ENCODE measurements at places on chromosomes 2 and 18.

GRCh38 chr2:123746006-123746405 lies 279.1 kb upstream of the CNTNAP5 start:
- DNase-seq, result no peak

- no peak for DNase-seq
These were observed 66.3 kb downstream of the TANC1 start for GRCh38 chr2:159034713-159035112.

DNA sequence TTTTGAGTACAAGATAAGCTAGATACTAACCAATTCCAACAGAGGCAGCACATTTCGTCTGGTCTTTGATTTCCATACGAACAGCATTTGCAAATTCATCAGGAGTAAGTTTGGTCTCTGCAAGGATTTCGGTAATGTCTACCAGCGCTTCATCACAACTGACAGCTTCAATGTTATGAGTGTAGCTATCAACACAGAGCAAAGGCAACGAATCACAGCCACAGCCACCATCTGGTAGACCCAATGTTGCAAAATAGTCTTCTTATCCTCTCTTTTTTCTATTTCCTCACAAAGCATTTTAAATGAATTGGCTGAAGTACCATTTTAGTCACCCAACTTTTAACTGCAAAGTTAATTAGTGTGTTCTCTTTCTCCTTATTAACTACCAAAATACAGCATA lies 68.3 kb downstream of the REV1 start:
- DNase-seq, result no peak

GRCh38 chr2:47946593-47946992 lies 40.3 kb upstream of the FBXO11 start:
- DNase-seq, result no peak

- no peak for DNase-seq
These were observed 26.1 kb upstream of the ALKAL2 start for GRCh38 chr2:313991-314390.

DNA sequence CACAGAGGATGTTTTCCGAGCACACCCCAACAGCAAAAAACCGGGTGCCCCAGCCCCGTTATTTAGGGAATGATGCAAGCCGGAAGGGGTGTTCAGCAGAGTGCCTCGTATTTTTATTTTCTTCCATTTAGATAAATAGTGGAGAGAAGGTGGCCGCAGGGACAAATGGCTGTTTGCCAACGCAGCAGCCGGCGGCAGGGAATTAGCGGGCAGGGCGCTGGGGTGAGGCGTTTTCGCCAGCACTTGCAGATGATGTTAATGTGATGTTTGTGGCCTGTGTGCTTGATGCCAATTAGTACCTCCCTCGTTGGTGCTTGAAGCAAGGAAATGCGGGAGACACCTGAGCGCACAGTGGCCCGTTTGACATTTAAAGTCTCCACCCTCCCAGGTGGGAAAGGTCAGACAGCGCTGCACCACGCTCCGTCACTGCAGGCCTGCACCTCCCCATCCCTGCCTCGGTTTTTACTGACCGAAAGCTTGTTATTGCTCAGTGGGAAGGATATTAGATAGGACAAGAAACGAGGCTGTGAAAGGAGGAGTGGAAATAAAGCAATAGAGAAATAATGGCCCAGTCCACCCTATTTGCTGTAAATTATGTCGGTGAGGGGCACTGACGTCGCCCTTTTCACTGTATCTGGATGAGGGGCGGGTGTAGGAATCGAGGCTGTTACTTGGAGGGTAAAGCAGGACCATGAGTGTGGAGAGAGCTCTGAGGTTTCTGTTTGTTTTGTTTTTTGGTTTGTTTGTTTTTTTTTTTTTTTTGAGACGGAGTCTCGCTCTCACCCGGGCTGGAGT lies 39.1 kb downstream of the NFATC1 start:
- DNase-seq, result no peak
